ENCODE measurements at places on chromosomes 1 and 21.

DNA sequence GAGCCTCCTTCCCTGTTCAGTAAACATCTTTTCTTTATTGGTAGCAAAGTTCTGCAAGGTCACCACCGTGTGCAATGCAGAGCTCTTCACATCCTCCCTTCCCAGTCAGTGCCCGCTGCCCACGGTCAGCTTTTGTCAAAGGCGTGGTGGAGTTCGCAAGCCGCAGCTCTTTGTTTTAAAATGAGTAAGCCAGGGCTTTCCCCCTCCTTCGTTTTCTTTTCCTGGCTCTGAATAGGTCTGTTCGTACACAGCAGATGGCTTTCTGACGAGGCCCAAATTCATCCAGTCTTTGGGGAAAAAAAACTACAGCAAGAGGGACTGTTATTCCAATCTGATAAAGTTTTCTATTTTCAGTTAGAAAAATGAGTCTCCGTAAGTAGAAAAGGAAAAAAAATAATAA lies 153.2 kb downstream of the LRIG2 start:
- DNase-seq: no peak

- no peak for DNase-seq
These were observed 82.0 kb downstream of the GLIS1 start for GRCh38 chr1:53656747-53657530.

DNA sequence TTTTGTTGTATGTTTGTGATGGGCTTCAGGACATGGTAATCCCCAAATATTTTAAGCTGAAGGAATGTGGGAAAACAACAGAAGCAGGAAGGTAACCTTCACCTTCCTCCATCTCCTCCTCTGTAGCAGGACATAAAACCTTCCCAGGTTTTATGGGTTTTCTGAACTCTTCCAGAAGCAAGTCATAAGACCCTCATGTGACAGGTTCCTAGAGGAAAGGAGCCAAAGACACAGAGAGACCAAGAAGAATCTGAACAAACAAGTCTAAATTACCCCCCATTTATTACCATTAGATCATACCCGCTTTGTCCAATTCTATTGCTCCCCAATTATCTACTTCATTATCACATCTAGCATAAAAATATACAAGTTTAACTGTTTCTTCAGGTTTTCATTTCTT lies 28.8 kb downstream of the SCMH1 start:
- no peak for DNase-seq

GRCh38 chr1:210342986-210343780 lies 14.5 kb downstream of the HHAT start:
- no peak for DNase-seq

DNA sequence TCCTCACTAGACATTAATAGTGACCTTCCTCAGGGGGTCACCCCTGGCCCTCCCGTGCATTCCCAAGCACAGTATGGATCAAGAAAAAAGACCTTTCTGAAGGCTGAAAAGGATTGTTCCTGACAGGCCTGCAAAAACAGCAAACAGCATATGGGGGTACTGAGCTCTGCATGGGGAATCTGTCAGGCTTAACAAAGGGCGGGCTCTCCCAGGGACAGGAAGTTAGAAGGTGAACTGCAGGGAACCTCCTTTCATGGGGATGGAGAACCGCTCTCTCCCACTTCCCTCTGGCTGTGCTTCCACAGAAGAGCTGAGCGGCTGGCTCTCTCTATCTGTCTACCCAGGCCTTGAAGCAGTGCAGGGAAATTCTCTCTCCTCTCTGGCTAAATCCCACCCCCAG lies 91.7 kb downstream of the DTL start:
- DNase-seq: no peak

DNA sequence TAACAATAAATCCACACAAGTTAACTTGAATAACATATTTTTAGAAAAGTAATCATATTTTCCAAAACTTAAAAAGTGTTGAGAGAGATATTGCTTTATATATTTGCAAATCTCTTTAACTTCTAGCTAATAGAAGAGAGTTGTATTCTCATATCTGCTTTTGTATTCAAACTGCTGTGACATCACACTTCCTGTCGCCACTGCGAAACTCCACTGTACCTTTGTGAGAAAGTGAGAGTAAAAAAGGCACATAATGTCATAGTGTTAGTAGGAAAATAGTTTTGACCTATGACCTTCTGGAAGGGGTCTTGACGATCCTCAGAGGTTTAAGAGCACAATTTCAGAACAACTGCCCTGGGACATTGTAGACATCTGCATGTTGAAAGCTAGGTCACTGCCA lies 21.6 kb downstream of the AK5 start:
- DNase-seq: no peak

DNA sequence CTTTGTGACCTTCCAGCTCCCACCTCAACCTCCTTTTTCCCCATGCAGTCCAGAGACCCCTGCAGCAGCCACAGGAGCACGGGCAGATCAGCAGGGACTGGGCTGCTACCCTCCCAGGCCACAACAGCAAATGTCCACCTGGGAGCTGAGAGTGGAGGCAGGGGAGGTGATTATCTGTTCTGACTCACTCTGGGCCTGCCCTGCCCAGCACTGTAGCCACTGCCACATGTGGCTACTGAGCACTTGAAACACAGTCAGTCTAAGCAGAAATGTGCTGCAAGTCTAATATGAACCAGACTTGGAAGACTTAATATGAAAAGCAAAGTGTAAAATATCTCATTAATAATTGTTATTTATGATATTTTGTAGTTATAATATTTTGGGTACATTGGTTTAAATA lies 148.9 kb upstream of the VANGL1 start:
- no peak for DNase-seq

Data from stimulated activated CD4-positive, alpha-beta T cell treated with anti-CD3 and anti-CD28 coated beads, TNF-alpha, amount 100 ng/mL, for 1 hour (primary cell).